Stimulated activated CD8-positive, alpha-beta memory T cell treated with anti-CD3 and anti-CD28 coated beads, Interleukin-4, amount 100 ng/mL, for 4 hours (primary cell): ENCODE measurements at places on chromosomes 4 and X.

- DNase-seq = no peak
Measured at GRCh38 chr4:34720571-34720970, 1523.7 kb downstream of the ARAP2 start.

GRCh38 chr4:16992566-16993225 is 94.3 kb upstream of the LDB2 start:
- no peak for DNase-seq

DNA sequence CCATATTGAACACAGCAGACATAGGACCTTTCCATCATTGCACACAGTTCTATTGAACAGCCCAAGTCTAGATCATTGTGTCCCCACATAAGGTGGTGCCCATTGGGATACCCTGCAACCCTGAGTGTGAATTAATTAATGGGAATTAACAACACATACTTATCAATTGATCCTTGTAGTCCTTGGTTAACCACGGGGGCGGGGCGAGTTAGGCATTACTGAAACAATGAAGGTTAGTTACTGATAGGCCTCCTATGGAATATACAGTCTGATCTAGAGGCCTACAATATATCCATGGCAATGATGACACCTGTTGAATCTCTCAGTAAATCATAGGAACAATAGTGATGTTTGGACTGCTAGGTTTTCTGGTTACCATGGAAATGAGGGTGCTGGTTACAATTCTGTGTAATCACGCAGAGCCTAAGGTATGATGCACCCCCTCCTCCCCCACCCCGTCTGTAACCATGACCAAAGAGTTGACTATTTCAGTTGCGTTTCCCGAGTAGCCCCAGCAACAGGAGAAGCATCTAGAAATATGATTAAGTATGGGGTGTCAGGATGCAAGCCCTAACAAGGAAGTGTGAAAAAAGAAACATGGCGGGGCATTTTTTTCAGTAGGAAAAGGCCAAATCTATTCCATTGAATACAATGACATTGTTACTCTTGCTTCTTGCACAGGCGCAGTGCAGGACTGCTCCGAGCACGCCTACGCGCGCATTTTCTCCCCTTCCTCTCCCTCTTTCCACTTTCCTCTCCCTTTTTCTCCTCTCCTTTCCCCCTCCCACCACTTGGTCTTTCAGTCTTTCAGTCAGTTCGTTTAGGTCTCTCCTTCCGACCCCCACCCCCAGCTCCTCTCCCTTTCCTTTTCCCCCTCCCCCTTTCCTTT is 677 bp upstream of the NONO start:
- peak; percentile 42 for DNase-seq

DNA sequence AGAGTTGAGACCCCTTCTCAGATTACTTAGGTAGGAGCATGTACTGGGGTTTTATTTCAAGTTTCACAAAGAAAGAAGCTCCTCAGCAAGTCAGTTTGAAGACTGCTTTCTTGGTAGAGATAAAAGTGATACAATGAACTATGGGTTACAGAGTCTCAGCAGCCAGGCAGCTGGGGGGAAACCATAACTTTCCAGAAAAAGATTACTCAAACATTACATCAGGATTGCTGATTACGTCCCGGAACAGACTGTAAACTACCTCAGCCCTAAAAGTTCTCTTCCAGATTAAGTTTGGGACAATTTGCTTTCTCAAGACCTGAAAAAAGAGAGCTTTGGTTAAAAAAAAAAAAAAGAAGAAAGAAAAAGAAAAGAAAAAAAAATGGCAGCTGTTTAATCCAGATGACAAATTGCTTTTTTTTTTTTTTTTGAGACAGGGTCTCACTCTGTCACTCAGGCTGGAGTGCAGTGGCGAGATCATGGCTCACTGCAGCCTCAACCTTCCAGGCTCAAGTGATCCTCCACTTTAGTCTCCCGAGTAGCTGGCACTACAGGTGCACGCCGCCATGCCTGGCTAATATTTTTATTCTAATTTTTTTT is 16.6 kb downstream of the SAT1 start:
- no peak for DNase-seq

DNA sequence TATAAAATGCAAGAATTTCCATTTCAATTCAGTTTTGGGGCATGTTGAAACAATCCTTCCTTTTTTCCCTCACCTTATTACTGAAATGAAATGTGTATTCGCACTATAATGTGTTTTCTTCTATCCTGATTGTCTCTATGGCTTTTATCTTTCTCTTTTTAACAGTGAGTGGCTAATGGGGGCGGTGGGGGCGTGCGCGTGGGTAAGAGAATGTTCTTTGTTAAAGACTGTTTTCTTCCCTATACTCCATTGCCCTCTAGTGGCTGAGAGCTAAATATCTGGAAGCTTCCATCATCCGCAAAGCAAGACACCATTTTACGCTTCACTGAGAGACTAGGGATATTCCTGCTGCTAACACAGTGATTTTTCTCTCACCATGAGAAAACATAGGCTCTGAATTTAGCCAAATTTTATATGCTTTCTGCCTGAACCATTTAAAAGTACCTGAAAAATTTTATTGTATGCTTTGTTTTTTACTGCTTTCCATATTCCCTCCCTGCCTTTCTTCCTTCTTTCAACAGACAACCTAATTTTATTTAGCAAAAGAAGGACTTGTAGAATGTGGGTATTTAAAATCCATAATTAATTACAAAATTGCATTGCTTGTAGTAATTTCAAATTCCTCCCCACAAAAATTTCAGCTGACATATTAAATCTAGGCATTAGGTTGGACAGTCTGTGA is 194.0 kb downstream of the GASK1B start:
- no peak for DNase-seq

- DNase-seq = no peak
Measured at GRCh38 chr4:100100985-100101384, 89.3 kb downstream of the DDIT4L start.

DNA sequence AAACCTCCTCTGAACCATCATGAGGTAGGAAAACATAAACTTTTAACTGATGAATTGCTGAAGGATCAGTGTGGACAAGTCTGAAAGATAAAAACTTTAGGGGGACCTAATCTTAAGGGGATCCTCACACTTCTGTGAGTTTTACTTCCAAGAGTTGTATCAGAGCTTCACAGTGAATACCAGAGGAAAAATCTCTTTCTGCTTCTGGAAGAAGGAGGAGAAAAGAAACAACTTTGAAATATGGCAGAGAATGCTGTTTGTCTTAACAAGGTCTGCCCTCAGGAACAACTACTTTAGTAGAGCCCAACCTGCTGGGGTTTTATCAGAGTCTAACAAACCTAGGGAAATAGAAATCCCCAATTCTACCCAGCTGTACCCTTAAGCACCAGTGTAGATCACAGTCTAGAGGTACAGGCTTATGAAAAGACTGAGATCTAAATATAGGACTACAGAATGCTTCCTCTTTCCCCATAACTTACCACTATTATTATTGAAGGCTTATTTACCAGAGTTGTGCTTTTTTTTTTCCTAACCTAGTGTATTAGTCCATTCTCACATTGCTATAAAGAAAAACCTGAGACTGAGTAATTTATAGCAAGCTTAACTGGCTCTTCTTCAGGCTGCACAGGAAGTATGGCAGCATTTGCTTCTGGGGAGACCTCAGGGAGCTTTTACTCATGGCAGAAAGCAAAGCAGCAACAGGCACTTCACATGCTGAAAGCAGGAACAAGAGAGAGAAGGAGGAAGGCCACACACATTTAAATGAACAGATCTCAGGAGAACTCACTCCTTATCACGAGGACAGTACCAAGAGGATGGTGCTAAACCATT is 167.9 kb downstream of the CAMK2D start:
- DNase-seq = no peak

DNA sequence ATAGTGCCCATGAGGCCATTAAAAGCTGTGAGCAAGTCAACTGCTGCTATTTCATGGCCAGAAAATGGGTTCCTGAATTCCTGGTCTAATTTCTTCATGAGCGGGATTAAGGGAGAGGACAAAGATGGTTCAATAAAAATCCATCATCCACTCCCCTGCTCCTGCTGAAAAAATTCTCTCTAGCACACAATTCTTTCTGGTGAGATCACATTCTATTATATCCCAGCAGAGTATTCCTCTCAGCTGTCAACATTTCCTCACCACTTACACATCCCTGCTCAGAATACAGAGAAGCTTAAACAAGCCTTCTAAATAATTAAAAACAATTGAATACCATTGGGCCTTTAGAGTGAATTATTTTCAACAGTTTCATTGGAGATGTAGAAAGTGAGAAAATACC is 9.5 kb downstream of the CT47C1 start:
- no peak for DNase-seq

DNA sequence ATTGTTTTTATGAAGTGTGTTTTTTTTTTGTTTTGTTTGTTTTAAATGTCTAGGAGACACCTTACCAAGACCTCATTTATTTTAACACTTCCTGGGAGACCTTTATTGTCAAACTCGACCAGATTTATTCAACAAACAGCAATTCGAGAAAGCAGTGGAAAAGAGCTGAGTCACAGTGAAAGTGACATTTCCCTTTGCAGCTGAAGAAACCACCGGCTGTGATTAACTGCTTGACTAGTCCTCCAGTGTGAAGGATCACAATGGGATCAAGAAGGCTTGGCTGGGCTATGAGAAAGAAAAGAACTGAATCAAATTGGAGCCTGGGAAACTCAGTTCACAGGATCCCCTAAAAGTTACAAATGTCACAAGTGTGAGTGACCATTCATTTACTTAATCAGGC is 11.9 kb upstream of the ADH7 start:
- DNase-seq = no peak

GRCh38 chrX:78957049-78957767 is 12.0 kb downstream of the P2RY10 start:
- no peak for DNase-seq

GRCh38 chr4:81754169-81754568 is 282.5 kb upstream of the RASGEF1B start:
- DNase-seq = no peak

GRCh38 chrX:116239944-116240840 is 69.6 kb downstream of the AGTR2 start:
- no peak for DNase-seq

DNA sequence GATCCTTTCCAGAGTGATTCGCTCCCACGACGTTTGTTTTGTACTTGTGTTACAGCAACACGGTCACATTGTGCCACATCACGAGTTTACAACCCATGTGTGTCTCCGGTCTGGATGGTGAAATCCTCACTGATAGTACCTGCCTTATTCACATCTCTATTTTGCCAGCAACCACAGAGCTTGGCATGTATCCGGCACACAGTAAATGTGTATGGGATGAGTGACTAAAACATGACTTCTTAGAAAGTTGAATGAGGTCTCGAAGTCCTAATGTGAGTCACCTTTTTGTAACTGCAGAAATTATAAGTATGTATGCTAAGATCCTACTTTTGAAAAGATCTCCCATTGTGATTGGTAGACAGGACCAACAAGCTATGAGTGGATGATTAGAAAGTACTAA is 7.5 kb downstream of the STOX2 start:
- no peak for DNase-seq

GRCh38 chr4:102678695-102679335 is 82.0 kb downstream of the MANBA start:
- no peak for DNase-seq

GRCh38 chr4:38154252-38154651 is 194.1 kb downstream of the PTTG2 start:
- DNase-seq = no peak

- DNase-seq = no peak
Measured at GRCh38 chr4:173839865-173840264, 309.8 kb upstream of the HAND2 start.

- no peak for DNase-seq
Measured at GRCh38 chrX:155819966-155820491, 61.1 kb upstream of the VAMP7 start.

DNA sequence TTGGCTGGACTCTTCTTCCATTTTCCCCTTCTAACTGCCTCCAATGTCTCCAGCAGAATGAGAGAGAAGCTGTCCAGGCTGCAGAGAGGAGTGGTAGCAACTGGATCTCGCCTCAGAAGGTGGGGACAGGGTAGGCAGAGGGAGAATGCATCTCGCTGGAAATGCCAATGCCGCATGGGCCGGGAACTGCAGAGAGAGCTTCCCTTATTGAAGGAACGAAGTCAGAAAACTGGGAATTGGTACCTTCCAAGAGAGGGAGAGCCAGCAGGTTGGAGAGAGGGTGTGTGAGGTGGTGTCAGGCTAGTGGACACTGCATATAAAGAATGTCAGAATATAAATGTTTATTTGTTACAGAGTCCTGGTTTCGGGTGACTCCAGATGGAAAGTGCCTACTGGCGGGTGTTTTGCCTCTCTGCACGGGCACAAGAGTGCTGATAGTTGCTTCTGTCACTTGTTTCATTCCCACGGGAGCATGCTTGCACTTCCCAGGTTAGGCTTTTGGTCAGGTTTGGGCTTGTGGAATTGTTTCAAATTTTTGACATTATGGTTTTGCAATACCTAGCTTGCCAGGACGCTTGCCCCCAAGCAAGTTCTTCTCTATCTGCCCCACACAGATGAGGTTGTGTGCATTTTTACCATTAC is 156.8 kb upstream of the STS start:
- DNase-seq = no peak

DNA sequence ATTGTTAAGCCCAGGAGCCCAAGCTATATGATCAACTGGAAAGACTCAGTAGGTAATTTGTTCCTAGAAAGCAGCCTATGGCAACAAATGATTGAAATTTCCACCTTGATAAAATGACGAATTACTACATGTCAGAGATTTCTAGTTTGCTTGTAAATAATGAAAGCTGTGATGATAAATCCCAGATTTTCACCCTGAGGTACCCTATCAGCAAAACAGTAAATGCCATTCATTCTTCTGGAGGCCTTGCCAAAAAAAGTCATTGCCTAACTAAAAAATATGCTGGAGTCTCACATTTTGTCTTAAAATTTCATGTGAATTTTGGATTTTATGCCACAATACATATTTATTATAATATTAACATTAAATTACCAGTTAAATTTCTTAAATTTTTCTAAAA is 71.3 kb downstream of the PPEF2 start:
- no peak for DNase-seq

GRCh38 chr4:102759831-102760644 is 730 bp downstream of the MANBA start:
- no peak for DNase-seq

DNA sequence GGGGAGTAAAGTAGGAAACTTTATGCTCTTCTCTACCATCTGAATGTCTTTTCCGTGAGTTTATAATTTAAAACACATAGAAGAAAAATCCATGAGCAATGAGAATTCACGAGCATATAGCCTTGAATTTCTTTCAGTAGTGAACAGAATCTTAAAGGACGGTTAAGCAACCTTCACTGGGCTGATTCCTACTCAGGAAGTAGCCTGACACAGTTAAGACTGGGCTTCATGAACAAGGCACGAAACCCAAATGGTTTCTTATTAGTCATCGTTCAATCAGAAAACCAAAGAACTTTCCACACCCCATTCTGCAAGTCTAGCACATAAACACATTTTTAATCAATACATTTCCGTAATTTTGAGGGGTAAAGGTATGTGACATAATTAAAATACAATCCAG is 95.8 kb downstream of the SH3KBP1 start:
- no peak for DNase-seq

DNA sequence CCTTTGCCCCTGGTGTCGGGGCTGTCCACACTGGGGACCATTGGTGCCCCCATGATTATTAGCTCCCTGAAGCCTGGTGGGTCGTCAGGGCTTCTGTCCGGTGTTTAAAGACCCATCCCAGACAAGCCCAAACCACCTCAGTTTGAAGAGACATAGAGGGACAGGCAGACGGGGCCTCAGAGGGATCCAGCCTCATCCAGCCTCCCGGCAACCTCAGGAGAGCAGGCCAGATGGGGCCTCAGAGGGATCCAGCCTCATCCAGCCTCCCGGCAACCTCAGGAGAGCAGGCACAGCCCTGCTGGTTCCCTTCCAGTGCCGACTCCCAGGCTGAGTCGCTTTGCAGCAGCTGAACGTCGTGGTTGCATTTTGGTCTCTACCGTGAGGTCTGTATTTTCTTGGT is 32.1 kb downstream of the PIGG start:
- DNase-seq = no peak
